Umbilical cord (tissue), 2 donors: ENCODE measurements at places on chromosomes 4 and X.

DNA sequence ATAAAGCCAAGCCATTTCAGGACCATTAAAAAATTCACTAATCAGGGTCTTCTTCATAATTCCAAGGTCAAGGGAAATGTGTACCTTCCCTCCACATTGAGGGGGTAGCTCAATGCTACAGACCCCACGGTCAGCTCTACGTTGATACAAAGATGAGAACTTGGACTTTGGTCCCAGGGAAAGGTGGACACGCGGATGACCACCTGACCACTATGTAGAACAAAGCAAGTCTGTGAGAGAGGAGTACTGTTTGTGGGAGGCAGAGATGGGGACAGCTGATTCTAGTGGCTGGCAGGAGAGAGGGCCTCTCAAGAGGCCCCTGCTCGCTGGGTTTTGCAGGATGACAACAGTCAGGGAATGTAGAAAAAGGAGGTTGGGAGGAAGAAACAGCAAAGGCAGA lies 58.0 kb downstream of the SLC2A9 start:
- DNase-seq, result no peak

DNA sequence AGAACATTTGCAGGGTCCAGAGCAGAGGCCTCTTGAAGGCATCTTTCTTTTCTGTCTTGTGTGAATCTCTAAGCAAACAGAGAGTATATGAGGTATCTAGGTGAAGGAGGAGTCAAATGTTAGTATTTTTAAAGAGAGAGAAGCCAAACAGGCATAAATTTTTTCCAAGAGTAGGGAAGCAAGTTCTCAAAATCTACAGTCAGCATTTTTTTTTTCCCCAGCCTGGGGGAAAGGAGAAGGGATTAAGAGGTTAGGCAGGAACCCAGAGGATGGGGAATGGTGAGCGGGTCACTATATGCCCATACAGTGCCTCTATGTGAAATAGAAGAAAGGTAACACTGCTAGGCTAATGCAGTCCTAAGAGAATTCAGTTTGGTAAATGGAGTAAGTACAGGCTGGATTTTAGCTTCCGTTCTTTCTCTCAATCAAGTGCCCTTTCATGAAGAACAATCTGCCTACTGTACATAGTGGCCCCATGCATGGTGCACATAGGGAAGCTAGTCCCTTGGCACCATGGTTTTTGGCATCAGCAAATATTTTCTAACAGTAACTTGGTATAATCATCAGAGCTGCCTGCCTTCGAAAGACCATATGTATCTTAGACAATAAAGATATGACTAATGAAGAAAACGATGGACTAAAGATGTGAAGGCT lies 163.1 kb upstream of the MAB21L2 start:
- DNase-seq, result no peak

DNA sequence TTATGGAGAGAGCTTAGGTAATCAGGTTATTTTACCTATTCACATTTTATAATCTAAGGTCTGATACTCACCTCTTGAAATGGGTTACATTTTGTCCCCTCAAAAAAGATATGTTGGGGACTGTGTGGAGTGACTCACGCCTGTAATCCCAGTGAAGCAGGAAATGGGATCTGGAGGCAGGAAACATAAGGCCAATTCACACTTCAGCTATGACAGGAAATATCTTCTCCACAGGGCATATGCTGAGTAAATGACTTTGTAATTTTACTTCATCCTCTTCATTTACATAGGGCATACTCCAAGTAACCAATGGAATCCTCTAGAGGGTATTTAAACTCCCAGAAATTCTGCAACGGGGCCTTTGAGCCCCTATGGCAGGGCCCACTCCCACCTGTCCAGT lies 54.8 kb upstream of the ZMAT1 start:
- DNase-seq, result no peak

- DNase-seq, result no peak
Measured at GRCh38 chrX:66731398-66731797, 92.5 kb upstream of the EDA2R start.
